ENCODE measurements at places on chromosomes 6 and 20.

DNA sequence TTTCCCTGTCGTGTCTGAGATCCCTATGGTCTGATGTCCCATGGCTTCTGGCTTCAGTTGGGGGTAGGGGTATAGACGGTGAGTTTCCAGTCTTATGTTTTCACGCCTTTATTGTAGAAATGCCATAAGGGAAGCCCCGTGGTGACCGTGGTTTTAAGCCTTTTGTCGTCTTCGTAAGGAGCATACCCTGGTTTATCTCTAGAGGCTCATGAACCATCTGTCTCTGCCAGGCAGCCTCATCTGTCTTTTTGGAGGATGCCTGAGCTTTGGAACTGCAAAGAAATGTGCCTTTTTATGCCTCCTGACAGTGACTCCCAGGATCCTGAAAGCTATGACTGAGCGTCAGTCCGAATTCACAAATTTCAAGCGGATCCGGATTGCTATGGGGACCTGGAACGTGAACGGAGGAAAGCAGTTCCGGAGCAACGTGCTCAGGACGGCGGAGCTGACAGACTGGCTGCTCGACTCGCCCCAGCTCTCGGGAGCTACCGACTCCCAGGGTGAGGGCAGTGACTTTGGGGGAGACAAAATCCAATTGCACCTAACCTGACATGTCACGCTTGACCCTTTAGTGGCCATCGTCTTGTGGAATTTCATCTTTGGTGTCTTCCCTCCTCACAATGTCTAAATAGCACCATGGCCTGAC is 84.6 kb downstream of the SYNJ2 start:
- DNase-seq = no peak

- no peak for DNase-seq
Measured at GRCh38 chr20:33677991-33678702, 3.9 kb upstream of the NECAB3 start.

- DNase-seq = no peak
Measured at GRCh38 chr6:26531897-26532296, 6.3 kb upstream of the HMGN4 start.

DNA sequence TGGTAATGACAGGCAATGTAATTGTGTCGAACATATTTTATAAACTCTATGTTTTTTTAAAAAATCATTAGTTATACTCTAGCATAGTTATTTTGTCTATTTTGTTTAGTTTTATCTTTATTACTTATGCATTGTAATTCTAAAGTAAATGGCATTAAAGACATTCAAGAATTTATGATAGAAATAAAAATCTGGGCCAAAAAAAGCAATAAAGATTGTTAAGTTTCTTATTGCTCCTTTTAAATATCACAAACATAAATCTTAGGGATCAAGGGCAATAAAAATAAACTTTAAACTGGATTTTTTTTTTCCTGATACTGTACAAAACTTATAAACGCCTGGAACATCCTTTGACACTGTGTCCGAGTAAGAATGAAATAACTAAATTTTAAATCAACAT is 931.5 kb upstream of the EYS start:
- no peak for DNase-seq

DNA sequence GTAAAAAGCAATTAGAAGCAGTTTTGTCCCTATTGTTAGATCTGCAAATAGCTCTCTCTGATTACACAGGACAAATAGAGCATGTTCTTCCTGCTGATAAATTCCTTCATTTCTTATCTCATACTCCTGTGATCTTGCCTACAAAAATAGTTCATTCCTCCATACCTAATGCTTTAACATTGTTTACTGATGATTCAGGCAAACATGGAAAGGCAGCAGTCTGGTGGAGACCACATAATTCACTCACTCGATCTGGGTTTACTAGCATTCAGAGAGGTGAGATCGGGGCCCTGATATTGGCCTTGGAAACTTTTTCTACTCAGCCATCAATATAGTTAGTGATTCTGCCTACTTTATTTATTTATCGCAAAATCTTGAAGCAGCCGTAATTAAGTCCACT is 20.2 kb downstream of the HLA-DPA1 start:
- DNase-seq = no peak
